CD4-positive, alpha-beta memory T cell (primary cell): ENCODE measurements at places on chromosomes 6 and 20.

DNA sequence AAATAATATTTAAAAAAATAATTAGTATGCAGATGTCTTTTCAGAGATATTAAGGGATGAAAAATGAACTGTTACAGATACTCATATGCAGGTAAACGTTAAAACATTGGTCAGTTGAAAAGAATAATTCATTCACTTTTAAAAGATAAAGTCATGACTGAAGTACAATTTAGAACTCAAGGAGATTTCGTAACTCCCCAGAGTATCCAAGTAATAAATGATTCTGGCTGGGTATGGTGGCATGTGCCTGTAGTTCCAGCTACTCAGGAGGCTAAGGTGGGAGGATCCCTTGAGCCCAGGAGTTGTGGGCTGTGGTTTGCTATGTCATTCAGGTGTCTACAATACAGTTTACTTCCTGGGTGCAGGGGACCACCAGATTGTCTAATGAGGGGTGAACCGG lies 122.3 kb upstream of the TMEM181 start:
- no peak for DNase-seq

DNA sequence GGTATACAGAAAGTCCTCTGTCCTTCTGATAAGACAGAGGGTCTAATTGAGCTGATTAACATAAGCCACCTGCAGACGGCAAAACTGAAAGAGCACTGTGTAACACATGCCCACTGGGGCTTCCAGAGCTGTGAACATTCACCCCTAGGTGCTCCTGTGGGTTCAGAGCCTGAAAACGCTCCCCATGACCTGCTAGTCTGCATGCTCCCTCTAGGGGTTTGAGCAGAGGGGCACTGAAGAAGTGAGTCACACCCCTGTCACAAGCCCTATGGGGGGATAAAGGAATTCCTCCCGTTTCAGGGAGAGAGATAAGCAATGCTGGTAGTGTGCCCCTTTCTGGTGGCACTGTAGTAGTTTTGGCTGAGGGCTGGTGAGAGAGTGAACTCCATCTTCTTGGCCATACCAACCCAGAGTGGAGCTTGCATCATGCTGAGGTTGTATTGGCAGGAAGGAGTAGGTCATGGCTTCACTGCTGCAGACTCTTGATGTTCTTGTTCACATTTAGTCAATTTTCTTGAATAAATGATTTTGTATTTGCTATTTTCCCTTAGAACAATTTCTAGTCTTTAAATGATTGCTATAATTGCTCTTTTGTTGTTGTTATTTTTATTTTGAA lies 637.5 kb upstream of the MAN1A1 start:
- no peak for DNase-seq

DNA sequence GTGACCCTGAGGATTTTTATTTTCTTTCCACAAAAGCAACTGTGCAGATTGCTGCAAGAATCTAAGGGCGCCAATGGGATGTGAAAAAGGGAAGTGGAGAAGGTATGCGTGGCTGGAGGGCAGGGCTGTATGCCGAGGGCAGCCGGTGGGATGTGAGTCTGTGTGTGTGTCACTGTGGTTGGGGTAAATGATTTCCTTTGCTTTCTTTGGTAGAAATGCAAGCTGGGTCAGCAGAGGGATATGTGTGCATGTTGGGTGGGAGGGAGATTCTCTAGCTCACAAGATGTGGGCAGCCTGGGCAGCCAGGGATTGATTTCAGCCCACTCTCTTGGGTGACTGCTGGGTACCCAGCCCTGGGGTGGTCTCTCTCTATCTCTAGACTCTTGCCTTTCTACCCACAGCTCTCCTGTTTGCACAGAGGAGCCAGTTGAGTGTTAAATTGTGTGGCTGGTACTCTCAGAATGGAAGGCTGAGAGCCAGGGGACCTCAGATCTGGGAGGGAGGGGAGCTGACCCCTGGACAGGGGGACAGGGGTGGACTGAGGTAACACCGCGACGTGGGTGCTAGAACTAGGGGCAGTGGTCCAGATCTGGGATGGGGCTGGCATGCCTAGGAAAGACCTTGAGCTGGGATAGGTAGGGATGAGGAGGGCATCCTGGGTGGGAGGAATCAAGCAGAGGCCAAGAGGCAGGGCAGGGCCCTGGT lies 136.8 kb upstream of the RNF24 start:
- DNase-seq: no peak

GRCh38 chr6:154502553-154502952 lies 7.9 kb downstream of the CNKSR3 start:
- DNase-seq: no peak

DNA sequence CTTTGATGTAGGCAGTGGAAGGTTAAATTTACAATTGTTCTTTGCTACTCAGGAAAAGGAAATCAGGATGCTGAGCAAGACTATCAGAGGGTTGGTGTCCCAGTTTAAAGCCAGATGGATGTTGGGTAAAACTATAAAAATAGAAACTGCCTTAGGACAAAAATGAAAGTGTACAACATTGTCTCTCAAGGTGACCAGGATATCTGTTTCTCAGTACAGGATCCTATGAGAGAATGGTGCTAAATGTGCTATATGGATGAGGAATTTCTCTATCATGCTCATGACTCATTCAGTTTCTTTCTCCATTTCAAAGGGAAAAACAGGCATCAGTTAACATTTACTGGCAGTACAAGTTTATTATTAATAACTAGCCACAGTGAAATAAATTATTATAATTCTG lies 534.2 kb upstream of the GJE1 start:
- DNase-seq: no peak

GRCh38 chr6:106275692-106276091 lies 49.9 kb downstream of the ATG5 start:
- no peak for DNase-seq

DNA sequence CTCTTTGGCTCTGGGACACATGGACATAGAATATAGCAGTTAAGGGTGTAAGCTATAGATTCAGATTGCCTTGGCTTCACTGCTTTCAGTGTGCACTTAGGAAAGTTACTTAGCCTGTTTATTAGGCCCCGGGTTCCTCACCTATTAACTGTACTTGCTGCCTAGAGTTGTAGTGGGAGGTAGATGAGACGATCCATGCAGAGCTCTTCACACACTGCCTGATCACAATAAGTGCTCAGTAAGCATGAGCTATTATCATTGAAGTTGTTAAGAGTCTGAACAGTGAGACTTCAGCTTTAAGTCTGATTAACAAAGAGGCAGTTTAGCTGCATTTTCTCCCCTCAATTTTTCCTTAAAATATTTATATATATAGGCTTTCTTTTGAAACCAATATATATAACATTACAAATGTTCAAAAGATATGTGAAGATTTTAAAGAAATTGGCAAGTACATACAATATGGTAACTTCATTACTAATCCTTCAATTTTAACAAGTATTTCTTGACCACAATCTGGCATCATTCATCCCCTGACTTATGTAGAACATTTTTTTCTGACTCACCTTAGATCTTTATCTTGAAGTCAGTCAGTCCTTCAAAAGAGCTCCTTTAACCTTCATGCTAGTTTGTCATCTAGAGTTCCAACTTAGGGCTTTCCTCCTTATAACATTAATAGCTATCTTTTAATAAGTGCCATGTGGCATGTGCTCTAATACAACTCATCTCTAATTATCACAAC lies 20.5 kb upstream of the SUPT3H start:
- DNase-seq: no peak

- DNase-seq: no peak
Measured at GRCh38 chr6:147954938-147955337, 387.7 kb upstream of the SASH1 start.
